ENCODE measurements at places on chromosomes 4 and X. TPM values are rescaled to one million over a fixed set of nuclear protein-coding genes. Genes with fewer than 3 reads are reported as not detected.
A peak's percentile ranks its signal among the peaks of the same experiment; 100 is the strongest.

The GDI1 gene
- 64.0 TPM for total RNA-seq

The SLC6A14 gene
- 38.0 TPM for total RNA-seq

The XPNPEP2 gene
- total RNA-seq, result 2.1 TPM

The MAGEB10 gene
- not detected for total RNA-seq

The GYPE gene
- total RNA-seq, result 7.0 TPM

The NDUFA1 gene
- 74.9 TPM for total RNA-seq

The MSX1 gene
- 0.82 TPM for total RNA-seq

The CCDC120 gene
- total RNA-seq, result 11.3 TPM

The PNMA3 gene
- 0.28 TPM for total RNA-seq

The NUDT10 gene
- 5.9 TPM for total RNA-seq

The SHOX gene
- total RNA-seq, result not detected

The C4orf46 gene
- total RNA-seq, result 31.3 TPM

The GATA1 gene
- total RNA-seq, result 0.43 TPM

DNA sequence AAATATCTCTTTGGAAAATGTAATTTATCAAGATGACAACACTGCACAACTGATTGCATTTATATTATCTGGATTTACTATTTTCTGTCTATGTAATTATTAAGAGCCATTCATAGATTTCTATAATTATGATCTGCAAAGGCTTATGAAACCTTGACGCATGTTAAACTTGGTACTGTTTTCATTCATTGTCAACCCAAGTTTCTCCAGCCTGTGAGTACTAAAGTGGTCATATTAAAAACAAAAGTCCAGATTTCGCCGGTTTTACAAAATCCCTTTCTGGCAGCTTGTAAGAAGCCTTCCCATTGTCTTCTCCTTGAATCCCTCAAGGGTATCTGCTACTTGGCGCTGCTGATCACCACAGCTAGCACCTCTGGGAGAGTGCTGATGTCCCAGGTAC, 19.7 kb upstream of the GRPR start:
- DNase-seq, result no peak

DNA sequence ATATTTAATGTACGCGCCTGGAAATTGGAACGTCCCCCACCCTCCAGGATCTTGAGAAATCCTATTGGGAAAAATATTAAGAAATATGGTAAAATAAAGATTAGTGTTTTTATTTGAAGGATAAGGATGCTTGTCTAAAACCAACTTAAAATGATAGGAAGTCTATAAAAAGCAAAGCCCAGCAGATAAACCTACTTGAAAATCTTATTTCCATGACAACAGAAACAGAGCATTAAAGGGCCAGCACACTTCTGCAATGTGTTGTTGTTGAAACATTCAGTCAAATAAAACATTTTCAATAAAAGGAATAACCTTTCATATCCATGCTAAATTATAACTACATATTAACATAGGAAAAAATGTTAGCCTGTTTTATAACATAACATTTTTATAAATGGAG, 29.3 kb upstream of the GPM6A start:
- DNase-seq, result peak; percentile 9

GRCh38 chrX:110851780-110852179, 56.2 kb upstream of the CHRDL1 start:
- DNase-seq, result no peak

DNA sequence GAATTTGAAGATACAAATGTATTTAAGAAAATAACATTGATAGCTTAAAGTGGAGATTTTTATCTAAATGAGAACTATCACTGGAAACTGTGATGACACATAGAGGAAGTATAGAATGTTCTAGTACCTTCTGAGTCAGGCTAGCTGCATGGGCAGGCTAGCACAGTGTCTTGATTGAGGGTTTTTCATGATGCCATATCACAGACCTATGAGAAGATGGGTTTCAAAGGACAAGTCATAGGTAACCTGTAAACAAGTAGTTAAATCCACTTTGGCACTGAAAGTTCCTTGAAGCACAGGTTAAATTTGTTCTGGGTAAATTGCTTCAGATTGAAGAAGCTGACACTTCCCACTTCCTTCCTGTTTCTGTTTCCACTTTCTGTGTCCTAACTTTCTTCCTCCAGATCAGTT, 48.2 kb upstream of the CDKN2AIP start:
- no peak for DNase-seq

GRCh38 chr4:16642897-16643296, 255.5 kb downstream of the LDB2 start:
- DNase-seq, result no peak

GRCh38 chr4:127049526-127049925, 583.2 kb upstream of the INTU start:
- no peak for DNase-seq

DNA sequence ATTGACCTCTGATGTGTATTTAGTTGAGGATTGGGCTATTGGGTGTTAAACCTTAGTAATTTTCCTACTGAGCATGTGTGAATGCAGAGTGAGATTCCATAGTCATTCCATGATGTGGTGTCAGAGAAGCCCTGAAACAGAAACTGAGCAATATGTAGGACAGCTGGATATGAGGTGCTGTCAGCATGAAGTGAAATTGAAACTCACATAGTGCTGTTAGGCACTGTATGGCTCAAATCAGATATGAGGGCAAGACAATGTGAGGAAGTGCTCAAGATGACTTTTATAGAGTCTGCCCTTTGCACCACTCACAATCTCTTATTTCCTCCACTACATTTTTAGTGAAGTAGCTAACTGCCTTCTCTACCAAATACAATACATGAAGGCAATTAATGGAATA, 188.3 kb downstream of the SH3BGRL start:
- peak; percentile 54 for DNase-seq

GRCh38 chrX:139286342-139286741, 244.2 kb upstream of the F9 start:
- DNase-seq, result no peak

DNA sequence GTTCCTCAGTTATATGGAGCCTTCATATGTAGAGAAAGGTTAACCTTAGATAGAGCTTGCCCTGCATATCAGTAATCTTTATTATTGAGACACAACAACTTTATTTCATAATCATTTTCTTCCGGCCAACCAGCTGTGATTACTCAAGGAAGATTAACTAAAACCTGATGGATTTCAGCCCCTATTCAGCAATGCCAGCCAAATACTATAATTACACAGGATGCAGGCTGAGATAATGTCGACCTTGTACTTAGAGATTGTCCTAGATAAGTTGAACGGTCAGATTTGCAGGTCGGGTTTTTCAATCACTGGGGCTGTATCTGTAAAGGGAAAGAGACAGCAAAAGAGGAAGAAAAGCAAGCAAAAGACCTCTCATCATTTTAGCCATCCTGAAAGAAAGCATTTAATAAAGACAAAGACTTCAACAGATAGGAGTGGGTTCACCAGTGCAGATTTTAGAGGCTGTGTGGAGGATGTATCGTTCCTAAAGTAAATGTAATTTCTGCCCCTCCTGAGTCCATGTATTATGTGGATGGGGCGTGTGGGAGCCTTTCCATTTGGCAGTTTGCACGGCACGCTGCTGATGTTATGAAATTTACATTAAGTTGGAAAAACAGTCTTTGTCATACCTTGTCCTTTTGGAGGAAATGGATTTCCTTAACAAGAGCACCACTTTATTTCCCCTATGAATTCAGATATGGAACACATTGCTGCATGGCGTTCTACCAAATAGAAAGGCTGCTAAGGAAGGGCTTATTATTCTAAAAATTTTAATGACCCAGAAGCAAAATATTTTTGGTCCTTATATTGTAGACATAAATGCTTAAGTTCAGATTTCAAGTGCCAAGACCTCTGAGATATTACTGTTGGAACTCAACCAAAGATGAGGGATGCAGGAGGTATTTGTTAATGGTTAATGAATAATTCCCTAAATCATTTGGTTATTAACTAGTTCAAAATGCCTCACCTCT, 496.7 kb downstream of the SPRY1 start:
- peak; percentile 94 for DNase-seq

- DNase-seq, result peak; percentile 64
These were observed 164.7 kb downstream of the DCLK2 start for GRCh38 chr4:150242820-150243458.

DNA sequence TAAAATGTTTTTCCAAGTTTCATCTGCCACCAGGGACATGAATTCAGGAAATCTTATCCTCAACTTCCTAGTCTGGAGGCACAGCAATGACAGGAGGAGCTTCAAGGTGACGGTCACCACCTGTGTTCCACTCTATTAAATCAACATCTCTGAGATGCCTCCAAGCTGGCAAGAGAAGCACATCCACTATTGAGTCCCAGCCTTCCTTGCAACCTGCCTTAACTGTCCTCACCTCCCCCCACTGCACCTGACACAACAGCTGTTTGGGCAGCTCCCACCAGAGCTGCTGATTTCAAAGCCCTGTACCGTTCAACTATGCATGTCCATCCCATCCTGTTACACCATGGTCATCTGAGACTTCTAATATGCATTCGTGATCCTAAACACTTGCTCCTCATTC, 123.4 kb downstream of the COL25A1 start:
- DNase-seq, result no peak

- DNase-seq, result no peak
These were observed 39.2 kb upstream of the ASMTL start for GRCh38 chrX:1491851-1492349.

- DNase-seq, result no peak
These were observed 15.9 kb downstream of the CCDC149 start for GRCh38 chr4:24896977-24897376.

- DNase-seq, result no peak
These were observed 65.3 kb upstream of the FAM120C start for GRCh38 chrX:54248309-54248708.

DNA sequence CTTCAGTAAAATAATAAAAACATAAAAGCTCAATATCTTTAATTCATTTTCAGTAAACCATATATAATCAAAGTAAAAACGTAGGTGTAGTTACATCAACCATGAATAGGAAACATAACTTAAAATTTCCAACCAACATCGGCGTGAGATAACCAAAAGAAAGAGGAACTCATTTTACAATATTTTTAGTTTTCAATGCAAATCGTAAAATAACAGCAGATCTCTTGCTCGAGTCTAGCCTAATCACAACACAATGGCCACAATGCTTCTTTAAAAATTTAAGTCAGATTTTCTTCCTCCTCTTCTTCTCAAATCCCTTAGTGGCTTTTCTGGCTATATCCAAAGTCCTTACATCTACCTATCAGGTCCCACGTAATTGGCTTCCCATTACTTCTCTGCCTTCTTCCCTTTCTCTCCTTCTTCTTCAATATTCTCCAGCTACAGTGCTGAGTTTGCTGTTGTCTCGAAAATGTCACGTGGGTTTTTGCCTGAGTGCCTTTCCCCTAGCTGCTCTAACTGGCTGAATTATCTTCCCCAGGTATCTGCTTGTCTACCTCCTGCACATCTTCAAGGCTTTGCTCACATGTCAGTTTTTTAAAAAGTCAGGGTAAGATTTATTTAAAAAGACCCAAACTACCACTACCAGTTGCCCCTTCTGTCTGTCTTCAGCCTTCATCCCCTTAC, 90.9 kb upstream of the BANK1 start:
- DNase-seq, result no peak

DNA sequence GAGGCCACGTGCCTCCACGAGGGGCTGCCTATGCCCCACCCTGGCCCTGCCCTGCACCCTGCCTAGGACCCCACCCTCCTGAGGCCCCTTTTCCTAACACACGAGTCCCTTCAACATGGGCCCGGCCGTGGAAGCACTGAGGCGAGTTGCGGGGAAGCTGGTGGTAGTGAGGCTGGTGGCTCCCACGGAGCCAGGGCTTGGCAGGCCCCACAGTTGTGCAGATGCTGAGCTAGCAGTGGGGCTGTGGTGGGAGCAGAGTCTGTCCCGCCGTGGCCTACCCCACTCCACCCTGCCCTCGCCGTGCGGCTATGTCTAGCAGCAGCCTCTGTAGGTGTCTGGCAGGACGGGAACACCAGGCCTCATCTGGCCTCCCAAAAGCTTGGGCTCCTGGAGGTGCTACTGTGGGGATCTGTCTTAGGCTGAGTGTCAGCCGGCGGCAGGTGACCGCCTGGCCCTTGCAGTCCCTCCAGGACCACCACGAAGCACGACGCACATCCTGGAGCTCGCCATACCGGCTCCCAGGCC, 18.8 kb downstream of the TACC3 start:
- no peak for DNase-seq

GRCh38 chrX:129808158-129808828, 28.5 kb downstream of the SASH3 start:
- no peak for DNase-seq

- no peak for DNase-seq
These were observed 17.2 kb upstream of the RTL9 start for GRCh38 chrX:110341189-110342035.

All from lung (tissue), 17 donors.